ENCODE measurements at places on chromosomes 6 and 20.

DNA sequence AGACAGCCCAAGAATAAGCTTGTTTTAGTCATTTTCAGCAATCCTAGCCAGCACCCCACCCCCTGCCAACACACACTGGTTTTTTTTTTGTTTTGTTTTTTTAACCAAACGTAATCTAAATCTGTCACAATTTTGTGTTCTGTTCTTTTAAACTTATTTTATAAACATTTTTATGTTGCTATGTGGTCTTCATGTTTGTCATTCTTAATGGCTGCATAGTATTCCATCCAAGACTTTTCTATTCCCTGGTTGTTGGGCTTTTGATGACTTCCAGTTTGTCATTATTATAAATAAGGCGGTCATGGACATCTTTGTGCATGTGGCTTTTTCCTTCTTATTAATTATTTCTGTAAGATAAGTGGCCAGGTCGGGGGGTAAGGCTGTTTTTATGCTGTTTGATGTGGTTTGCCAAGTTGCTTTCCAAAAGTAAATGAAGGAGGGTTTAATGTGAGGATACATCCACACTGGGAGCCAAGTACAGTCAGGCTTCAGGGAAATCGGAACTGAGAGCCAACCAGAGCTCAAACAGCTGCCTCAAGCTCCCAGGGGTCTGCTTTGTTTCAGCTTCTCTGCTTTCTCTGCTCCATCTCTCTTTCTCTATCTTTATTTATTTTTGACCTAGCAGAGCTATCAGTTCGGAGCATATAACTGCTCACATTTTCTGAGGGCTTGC, 125.8 kb downstream of the VEGFA start:
- no peak for DNase-seq

GRCh38 chr6:107957308-107957908, 600 bp downstream of the SEC63 start:
- DNase-seq = peak; percentile 64

DNA sequence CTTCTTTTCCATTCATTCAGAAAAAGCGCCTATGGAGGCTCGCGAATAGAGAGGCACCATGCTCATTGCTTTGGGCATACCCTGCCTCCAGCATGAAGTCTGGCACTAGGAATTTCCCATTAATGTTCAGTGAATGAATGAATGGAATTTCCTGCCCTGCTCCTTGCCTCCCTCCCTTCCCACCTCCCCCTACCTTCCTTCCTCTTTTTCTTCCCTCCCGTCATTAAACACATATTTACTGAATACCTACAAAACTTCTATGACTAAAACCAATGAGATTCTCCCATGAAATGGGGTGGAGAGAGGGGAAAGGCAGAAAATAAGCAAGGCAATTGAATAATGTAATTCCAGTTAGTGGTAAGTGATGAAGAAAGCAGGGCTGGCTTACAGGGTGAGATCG, 213.8 kb upstream of the AGPAT4 start:
- DNase-seq = no peak

DNA sequence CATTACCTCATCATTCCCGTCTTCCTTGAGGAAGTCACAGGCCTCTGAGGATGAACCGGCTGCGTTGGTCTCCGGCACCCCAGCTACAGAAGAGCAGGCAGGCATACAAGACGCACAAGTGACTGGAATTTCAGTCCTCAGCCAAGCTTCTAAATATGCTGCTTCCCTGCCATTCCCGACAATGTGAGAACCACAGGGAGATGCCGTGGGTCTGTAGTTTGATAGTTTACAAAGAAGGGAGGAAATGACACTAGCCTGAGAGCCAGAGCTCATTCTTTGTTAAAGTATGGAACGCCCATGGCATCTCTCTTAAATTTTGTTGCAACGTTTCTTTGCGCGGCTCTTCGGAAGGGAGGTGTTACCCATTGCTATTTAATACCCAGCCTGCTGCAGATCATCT, 25.7 kb downstream of the HEBP2 start:
- DNase-seq = no peak

DNA sequence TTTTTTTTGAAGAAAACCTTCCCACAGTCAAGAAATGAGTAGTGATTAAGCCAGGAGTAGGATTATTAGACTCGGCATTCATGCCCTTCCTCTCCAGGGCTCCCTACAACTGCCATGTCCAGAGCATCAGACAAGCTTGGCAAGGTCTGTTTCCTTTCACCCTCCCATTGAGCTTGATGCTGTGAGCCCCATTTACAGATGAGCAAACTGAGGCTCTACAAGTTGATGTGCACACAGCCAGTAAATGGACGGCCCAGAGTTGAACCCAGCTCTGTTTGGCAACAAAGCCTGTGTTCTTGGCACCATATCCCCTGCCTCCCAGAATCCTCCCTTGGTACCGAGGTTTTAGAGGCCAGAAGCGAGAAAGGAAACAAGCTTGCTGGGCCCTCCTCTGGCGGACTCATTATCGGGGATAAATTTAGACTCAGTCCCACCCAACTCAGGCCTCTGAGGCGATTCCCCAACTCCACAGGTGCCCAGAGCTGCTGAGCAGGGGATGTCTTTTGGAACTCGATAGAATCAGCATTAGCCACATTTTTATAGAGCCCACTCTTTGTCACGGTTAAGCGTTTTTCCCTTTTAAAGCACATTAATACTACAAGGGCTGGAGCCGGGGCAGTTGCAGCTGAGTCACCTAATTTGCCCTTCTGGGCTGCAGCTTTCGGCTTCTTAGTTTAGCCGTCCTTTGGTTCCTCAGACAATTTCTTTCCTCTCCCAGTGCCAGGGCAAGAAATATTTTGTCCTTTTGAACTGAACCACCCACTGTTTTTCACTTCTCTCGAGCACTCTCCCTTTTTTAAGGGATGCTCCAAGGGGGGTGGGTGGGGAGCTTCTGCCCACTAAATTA, 23.0 kb upstream of the NFATC2 start:
- DNase-seq = no peak

- DNase-seq = no peak
Measured at GRCh38 chr6:137711972-137712371, 155.1 kb upstream of the TNFAIP3 start.

DNA sequence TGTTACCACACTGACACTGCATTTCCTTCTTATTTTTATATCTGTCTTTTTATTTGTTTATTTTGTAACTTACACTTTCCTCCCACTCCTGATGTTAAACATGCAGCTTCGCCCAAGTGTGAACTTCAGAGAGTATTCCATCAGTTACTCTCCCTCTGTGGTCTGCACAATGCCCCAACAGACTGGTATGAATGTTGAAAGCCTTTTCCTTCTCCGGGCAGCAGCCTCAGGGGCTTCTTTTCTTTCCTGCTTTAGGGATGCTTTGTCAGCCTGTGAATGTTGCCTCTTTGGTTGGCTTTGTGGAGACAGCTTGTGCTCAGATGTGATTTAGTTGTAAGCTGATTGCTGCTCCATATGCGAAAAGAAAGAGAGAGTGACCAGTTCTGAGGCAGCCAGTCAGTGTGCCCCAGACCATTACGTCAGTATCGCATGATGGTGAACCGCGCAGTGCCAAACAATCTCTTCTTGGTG, 44.0 kb downstream of the SMPDL3A start:
- DNase-seq = no peak

GRCh38 chr20:4022386-4023286, 7.3 kb upstream of the RNF24 start:
- DNase-seq = no peak

DNA sequence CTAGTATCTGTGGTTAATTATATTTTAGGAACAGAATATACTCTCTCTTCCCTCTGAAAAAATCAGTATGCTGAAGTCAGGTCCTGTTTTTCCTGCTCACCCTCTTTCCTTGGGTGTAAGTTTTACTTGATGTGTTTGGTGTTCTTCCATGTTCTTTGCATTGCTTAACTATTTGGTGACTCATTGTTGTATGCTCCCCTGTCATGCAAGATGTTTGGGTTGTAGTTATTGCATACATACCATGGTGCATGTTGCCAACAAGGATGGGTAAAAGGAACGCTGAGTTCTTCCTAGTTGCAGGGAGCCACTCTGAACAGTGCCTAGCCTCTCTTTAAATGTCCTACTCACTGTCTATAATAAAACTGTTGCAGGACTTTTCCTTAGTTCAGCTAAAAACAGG, 207.9 kb upstream of the LAMP5 start:
- DNase-seq = no peak

Measured in urinary bladder (tissue), 4 donors.